ENCODE measurements at places on chromosomes 2 and 18.

- no peak for DNase-seq
These were observed 982.0 kb upstream of the ZEB2 start for GRCh38 chr2:145501920-145502319.

DNA sequence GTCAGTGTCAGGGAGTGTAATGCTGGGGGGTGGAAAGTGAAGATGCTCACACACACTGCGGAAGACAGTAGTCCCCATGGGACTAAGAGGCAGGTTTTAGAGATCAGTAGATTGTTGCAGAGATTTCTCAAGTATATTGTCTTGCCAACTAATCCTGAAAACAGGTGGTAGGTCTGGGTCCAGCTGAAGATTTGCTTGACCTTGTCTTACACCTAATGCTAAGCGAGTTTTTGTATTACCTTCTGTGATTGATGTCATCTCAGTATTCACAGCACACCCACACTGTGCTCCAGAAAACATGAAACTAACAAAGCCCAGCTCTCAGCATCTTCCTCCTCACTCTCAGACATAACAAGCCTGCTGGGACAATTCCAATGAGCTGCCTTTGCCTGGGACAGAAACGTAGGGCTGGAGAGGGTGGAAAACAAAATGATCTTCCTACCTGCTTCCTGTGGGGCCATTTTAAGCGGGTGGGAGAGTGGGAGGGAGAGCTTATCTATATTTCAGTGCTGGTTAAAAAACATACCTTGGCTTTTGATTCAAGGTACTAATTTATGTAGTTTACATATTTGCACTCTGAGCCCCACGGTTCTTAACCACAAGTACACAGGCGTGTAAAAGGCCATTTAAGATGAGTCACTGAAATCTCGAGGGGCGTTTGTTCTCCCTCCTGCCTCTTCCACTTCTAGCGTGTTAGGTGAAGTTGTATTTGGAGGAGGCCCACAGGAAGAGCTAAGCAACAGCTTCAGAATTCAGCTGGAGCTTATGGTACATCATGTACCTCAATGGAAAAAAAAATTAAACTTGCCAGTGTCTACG lies 23.1 kb upstream of the RBMS1 start:
- DNase-seq, result no peak

GRCh38 chr2:20988905-20989304 lies 55.0 kb downstream of the APOB start:
- no peak for DNase-seq

- no peak for DNase-seq
These were observed 301.0 kb upstream of the MGAT5 start for GRCh38 chr2:133952896-133953295.

- peak; percentile 26 for DNase-seq
These were observed 627 bp downstream of the RNF25 start for GRCh38 chr2:218671097-218671653.

DNA sequence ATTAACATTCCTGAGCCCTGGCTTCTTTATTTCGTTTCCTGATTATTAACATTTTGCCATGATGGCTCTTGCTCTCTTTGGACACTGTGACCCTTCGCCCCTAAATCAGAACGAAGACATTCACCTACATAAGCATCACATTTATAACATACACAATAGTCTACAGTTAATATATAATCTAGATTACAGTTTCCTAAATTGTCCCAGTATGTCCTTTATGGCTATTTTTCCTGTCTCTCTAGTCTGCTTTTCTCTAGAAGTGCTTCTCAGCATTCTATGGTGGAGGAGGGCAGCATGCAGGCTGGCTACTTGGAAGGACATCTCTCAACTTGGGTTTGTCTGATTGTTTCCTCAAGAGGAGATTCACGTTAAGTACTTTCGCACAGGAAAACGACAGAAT lies 49.9 kb downstream of the FAM210A start:
- no peak for DNase-seq

DNA sequence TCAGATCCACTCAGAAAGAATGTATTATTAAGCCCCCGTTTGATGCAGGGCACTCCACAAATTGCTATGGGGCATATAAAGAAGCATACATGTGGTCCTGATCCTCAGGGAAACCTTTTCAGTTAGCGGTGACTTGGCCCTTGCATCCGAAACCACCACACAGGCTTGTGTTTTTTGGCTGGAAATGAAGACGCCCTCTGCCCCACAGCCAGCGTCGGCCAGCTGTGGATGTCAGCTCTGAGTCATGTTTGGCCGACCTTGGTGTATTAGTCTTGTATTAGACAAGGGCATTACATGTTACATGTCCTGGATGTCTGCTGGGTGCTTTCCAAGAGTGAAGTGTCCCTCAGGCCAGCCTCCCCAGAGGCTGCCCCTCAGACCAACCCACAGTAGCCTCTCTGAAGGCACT lies 107.6 kb upstream of the MAP3K20 start:
- peak; percentile 40 for DNase-seq

DNA sequence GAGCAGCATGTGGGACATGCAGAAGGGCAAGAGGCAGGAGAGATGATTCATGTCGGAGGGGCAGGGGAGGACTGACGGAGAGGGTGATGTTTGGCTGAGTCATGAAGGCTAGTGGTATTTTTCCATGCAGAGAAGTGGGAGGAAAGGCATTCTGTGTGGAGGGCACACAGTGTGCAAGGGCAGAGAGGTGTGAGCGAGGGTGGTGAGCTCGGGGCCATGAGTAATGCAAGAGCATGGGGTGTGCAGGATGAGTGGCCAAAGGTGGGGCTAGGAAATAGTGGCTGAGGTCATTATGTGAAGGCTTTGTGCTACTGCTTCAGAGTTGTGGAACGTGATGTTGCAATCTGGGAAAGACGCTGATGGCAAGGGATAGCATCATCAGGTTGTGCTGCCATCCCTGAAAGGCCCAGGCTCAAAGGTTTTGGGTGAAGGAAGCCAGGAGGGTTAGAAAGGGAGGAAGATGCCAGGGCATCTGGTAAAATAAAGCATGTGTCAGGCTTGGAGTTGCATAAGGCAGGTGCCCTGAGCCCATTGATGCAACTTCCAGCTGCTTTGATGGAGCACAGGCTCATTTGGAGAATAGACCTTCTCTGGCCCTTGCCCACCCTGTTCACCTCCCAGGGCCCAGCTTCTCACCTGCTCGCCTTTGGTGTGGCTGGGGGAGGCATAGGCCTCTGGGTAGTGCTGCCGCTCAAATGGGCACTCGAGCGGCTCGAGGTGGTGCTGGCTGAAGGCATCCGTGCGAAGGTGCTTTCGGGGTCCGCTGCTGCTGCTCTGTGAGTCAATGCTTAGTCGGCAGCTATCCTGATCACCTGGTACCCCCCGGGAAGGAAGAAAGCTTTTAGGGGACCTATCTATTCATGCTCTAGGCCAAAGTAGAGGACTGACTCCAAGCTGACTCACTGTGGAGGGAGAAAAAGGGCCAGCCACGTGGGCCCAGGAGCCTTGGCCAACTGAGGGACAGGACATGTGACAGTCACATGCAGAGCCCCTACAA lies 37.5 kb downstream of the PAX8 start:
- peak; percentile 98 for DNase-seq

GRCh38 chr2:152499896-152500735 lies 165.1 kb downstream of the FMNL2 start:
- no peak for DNase-seq

DNA sequence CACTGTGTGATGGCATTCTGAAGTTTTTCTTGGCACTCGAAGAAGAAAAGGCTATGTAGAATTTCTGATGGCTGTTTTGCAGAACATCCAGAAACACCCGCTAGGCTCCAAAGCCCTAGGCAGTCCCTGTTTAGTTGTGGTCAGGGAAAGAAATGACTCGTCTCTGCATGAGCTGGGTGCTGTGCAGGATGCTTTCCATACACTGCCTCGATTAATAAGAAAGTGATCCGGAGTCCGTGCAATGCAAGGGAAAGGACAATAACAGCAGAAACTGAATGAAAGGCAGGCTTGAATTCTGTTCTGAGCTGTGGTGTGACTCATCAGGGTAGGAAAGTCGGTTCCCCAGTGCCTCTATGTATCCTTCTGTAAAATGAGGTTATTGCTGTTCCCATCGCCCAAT lies 18.7 kb downstream of the MAPRE3 start:
- peak; percentile 27 for DNase-seq

GRCh38 chr2:202237787-202238233 lies 587 bp downstream of the SUMO1 start:
- DNase-seq, result peak; percentile 69

GRCh38 chr2:48605482-48606175 lies 12.0 kb upstream of the GTF2A1L start:
- no peak for DNase-seq

- DNase-seq, result no peak
These were observed 481.3 kb upstream of the CHAC2 start for GRCh38 chr2:53286345-53286744.

GRCh38 chr2:69798909-69799526 lies 30.4 kb upstream of the GMCL1 start:
- DNase-seq, result no peak

- peak; percentile 77 for DNase-seq
These were observed 178.6 kb downstream of the ZBTB7C start for GRCh38 chr18:48230467-48231113.

DNA sequence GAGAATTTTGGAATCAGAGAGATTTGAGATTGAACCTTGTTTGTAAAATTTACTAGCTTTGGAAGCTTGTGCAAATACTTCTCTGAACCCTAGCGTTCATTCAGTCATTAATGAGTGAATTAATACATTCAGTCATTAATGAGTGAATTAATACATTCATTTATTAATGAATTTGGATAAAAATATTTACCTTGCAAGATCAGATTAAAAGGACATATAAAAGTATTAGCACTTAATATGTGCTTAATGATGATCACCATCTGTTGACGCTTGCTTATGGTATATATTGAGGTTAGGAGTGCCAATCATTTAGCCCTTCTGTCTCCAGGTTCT lies 26.9 kb downstream of the EML4 start:
- DNase-seq, result no peak

DNA sequence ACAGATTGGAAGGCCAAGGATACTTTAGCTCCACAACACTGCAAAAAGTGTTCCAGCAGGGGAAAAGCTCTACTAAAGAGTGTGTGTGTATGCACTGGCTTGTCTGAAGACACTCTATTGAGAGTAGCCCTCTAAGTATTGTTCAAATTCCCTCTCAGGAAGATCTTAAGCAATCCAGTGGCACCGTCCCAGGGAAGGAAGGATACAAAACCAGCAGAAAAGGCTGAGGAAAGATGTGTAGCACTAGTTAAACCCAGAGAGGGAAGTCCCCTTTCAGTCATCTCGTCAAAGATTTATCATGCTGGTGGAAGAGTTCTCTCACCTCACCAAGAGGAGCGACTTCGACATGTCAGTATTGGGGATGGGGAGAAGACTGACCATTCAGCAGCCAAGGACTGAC lies 50.5 kb downstream of the DHRS9 start:
- no peak for DNase-seq

- DNase-seq, result no peak
These were observed 18.0 kb downstream of the CYP27A1 start for GRCh38 chr2:218799990-218800389.

DNA sequence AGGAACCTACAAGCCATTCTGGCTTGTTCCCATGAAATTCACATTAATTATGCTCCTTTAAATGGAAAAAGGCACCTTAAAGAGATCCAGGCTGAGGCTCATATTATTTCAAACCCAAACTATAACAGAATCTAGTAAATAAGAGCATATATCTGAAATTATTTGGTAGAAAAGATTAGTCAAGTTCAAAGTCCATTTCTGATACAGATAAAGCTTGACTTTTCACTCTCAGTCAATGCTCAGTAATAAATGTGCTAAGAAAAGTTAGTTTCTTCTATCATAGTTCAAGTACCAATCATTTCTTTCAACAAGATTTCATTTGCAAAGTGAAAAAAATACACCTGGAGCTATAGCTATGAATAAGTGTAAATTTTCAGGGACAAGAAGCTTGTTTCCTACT lies 61.8 kb upstream of the NARS1 start:
- DNase-seq, result no peak

DNA sequence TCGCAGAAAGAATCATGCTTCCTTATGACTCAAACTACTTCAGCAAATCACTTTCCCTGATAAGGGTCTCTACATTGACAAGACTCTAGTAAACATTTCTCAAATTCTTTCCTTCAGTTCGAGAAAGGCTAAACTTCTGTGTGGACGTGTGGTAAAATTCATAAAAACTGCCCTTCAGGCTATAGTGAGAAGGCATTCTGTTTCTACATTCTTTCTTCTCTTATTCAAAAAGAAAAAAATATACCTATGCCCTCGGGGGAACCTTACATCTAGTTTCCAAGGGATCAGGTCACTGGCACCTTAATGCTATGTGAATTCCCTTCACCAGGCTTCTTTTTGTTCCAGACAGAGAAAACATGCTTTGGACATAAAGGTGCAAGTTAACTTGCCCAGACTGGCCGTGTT lies 4.9 kb downstream of the VIT start:
- DNase-seq, result no peak

DNA sequence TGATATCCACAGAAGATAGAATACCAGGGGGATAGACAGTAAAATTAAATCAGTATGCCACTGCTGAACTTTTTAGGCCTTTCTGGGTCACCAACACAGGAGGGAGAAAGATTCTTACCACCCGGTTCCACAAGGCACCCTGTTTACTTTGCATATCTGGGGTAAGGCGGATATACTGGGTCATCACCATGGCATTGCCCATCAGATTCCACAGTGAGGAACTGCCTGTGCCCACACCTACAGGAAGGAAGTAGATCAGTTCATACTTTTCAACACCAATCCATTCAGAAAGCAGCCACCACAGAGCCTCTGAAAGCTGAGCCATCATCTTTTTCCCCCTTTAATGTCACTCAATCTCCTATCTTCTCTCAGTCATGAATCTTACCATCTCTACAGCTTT lies 2.0 kb downstream of the LMAN2L start:
- no peak for DNase-seq

DNA sequence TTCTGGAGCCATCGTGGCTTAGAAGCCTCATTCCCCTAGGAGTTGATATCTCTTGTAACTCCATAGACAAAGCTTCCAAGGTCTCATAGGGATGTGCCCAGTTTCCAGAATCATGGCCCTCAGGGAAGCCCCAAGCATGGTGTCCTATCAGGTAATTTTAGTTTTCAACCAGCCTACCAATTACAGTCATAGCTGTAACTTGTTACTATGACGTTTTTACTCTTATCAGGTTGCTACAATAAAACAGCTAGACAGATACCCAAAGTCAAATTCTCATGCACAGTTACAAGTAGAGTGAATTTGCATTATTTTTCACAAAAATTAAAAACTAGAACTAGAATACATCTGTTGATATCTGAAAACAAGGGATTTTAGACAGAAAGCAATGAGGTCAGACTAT lies 8.9 kb downstream of the LYPD6 start:
- DNase-seq, result no peak

DNA sequence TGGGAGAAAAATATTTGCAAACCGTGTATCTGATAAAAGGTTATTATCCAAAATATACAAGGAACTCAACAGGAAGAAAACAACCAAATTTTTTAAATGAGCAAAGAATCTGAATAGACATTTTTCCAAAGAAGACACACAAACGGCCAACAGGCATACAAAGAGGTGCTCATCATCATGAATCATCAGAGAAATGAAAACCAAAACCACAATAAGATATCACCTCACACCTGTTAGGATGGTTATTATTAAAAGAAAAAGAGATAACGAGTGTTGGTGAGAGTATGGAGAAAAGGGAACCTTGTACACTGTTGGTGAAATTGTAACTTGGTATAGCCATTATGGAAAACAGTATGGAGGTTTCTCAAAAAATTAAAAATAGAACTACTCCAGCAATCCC lies 463.3 kb downstream of the IRS1 start:
- no peak for DNase-seq
